ENCODE measurements at places on chromosomes 1 and 21.

- no peak for DNase-seq
Observed at GRCh38 chr1:183103147-183103546, 79.9 kb downstream of the LAMC1 start.

DNA sequence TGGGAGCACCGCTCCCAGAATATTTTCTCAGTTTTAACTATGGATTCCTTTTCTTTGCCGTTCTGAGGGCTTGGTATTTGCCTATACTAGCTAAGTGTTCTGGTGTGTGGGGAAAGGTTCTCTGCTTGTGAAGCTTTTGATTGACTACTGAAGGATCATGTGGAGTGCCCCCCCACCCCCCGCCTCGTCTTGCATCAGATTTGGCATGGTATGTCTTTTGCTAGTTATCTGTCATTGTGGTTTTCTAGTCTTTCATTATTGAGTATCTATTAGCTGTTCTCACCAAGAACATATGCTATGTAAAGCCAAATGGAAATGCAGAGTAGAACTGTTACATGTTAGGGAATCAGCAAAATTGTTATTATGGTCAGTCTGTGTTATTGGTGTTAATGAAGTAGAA lies 58.3 kb downstream of the MACF1 start:
- no peak for DNase-seq

- no peak for DNase-seq
Observed at GRCh38 chr1:178011465-178011828, 41.6 kb upstream of the SEC16B start.

DNA sequence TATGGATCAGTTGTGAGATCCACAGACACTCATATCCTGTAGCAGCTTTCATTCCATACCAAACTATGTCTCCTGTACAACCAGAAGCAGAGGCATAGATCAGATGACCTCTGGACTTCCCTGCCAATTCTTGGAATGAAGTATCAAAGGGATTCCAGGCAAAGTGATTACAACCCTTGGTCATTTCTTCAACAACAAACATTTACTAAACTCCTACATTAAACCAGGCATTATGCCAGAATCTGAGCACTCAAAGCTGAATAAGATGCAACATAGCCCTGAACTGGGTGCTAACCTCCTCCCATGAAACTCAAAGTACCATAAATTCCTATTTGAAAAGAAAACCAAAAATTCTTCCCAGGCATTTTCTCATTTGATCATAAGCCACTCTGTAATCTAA lies 121.2 kb upstream of the SGIP1 start:
- DNase-seq = no peak

GRCh38 chr1:75725861-75726361 lies 1.4 kb downstream of the ACADM start:
- no peak for DNase-seq

- no peak for DNase-seq
Observed at GRCh38 chr1:241229216-241229615, 127.8 kb downstream of the RGS7 start.

DNA sequence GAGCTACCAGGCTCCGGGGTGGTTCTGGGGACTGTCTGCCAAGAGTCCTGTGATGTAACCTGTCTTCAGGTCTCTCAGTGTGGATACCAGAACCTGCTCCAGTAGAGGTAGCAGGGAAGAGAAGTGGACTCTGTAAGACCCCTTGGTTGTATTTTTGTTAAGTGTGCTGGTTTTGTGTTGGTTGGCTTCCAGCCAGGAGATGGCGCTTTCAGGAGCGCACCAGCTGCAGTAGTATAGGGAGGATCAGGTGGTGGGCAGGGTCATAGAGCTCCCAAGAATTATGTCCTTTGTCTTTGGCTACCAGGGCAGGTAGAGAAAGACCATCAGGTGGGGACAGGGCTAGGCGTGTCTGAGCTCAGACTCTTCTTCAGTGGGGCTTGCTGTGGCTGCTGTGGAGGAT lies 1147.2 kb upstream of the ADGRL4 start:
- no peak for DNase-seq

DNA sequence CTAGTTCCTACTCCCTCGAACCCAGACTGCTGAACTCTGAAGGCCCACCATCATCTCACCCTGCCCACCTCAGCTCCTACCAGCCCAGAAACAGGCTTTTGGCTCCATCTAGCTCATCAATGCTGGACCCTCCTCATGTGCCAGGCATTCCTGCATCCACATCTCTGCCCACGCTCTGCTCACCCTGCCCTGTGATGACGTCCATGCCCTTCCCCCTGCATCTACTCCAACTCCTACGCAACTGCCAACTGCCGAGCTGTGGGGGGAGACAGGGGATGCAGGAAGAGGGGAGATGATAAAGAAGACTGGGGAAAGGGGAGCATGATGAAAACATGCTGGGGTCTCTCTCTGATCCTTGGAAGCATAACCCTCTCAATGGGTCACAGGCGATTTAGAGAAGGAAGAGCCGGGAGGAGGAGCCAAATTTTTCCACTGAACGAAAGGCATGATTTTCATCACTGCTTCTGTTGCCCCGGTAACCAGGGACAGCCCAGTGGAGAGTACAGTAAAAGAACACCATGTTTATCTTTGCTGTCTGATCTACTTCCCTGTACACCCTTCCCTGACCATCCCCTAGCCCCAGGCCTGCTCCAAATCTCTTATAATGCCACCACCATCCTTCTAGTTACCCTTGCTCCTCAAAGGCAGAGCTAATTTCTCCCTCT lies 44.3 kb downstream of the CD34 start:
- no peak for DNase-seq

GRCh38 chr1:152972196-152972886 lies 1.9 kb downstream of the SPRR4 start:
- DNase-seq = no peak
